ENCODE measurements at places on chromosomes 6 and 20.
A peak's percentile ranks its signal among the peaks of the same experiment; 100 is the strongest.

GRCh38 chr6:105806486-105806920 lies 279.6 kb upstream of the PRDM1 start:
- DNase-seq: no peak

DNA sequence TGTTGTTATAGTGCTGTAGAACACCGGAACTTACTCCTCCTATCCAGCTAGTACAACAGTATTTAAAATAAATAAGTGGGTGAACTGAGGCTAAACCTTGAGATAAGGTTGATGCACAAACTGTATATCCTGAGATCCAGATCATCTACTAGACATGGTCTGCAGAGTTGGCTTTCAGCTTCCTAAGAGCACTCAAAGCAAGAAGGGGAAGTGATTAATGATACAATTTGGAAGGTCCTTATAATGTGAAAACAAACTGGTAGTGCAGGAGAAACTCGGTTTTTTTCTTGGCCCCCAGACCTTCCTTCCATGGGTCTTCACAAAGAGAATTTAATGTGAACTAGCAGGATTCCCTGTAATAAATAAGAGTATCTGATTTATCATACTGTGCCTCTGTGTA lies 27.4 kb upstream of the RREB1 start:
- DNase-seq: no peak

- DNase-seq: no peak
These were observed 58.2 kb downstream of the ZHX3 start for GRCh38 chr20:41259309-41259708.

- no peak for DNase-seq
These were observed 209.4 kb downstream of the CDH4 start for GRCh38 chr20:61461461-61461860.

GRCh38 chr6:162526960-162527359 lies 200.6 kb downstream of the PRKN start:
- DNase-seq: no peak

DNA sequence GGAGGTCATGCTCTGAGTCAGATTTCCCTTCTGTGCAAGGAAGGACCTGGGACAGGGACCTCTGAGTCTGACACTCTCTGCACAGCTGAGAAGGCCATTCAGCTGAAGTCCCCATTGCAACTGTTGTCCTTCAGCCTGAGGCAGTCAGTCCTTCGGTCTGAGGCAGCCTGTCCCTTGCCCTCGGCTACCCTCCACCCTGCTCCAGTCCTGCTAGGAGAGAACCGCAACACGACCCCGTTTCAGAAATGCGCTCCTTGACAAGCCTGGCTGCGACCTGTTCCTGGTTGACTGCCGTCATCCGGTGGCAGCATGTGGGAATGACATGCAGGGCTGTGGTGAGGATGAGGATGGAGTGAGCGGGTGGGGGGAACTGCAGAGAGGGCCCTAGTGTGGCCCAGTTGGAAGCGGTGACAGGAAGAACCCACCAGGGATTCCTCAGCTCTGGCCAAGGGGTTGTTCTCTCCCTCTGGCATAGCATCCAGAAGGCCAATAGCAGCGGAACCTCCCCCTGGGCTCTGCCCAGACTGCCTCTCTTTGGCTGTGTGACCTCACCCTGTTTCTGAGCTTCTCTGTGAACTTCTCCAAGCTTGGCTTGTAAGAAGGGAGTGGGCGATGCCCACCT lies 40.3 kb upstream of the ANGPT4 start:
- peak; percentile 83 for DNase-seq

GRCh38 chr6:42352856-42353564 lies 98.7 kb downstream of the TRERF1 start:
- no peak for DNase-seq

- DNase-seq: no peak
These were observed 285.4 kb downstream of the CLIC5 start for GRCh38 chr6:45730232-45730631.

- DNase-seq: no peak
These were observed 51.5 kb downstream of the PTPRT start for GRCh38 chr20:43138061-43138770.

DNA sequence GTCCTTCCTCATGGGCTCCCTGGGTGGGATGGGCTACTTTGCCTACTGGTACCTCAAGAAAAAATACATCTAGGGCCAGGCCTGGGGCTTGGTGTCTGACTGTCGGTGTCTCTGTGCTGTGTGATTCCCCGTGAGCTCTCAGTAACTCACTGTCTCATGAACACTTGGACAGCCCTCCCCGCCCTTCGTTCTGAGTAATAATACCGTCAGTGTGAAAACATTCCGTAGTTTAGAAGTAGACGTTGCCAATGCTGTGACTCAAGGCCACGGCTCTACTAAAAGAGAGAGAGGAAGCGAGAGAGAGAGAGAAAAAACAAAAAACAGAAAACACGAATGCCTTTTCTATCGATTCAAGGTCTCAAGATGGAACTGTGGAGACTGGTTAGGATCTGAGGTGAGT lies 31.8 kb downstream of the FITM2 start:
- no peak for DNase-seq

DNA sequence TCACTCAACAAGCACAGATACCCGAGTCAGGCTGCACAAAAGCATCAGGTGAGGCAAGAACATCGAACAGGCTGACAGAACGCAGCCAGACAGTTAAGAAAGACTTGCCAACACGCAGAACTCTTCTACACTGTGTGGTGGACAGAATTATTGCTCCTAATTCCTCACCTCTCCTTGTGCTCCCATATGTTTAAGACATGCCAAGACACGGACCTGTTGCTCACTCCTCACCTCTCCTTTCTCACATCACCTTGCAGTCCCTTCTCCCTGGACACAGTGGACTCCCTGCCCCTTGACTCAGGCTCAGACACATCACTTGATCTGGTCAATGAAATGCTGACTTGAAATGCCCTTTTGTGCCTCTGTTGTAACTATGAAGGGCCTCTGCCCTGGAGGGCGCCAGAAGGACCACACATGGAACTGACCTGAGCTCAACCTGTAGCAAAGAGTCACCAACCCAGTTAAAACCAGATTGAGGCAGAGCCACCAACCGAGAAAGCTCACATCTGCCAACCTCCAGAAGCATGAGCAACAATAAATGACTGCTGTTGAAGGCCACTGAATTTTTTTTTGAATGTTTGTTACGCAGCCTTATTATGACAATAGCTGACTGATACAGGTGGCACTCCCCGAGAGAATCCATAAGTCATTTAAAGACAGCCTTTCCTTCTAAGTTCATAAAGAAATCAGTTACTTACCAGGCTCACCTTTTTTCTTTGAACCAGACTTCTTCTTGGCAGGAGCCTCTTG lies 24.0 kb downstream of the RRBP1 start:
- peak; percentile 4 for DNase-seq

DNA sequence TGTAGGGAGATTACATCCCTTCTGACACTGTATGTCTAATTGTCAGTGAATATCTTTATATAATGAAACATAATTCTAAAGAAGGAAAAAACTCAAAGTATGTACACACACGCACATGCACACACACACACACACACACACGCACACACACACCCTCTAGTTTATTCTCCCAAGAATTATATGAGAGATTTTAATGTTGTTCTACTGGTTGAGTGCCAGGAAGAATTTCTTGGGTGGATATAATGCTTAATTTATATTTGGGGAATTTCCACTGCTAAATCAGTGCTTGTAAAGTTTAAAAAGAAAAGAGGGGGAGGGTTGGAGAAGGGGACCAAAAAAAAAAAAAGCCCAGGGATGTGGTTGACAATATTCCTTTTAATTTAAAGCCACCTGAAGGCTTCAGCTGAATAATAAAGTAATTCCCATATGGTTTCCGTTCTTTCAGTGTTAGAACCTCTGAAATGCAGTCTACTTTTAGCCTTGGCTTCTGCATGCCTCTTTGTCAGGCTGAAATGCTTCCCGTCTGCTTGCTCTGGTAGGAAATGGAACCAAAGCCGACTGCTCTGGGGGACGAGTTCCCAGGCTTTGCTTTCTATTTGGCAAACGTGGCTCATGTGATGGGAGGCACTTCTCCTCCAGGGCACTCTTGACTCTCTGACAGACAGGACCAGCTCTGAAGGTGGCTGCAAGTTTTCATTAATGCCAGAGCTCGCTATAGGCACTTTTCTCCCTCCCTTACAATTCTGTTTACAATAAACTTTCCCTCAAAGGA lies 225.4 kb downstream of the PRL start:
- no peak for DNase-seq

DNA sequence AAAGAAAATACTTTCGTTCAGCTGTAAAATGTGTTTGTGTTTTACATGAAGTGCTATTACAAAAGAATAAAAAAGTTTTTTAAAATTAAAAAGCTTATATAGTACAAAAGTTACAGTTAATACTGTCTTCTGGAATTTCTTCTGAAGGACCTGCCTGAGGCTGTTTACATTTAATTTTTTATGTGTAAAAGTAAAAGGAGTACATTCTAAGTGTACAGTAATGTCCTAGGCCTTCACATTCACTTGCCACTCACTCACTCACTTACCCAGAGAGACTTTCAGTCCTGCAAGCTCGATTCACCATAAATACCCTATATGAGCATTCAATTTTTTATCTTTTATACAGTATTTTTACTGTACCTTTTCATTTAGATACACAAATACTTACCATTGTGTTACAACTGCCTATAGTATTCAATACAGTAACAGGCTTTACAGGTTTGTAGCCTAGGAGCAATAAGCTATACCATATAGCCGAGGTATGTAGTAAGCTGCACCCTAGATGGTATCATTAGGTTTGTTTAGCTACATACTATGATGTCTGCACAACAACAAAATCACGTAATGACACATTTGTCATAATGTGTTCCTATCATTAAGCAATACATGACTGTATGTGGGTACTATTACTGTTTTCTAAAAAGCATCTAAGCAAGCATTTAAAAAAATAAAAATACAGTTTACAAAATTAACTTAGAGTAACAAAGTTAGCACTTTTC lies 33.0 kb downstream of the RNF146 start:
- DNase-seq: no peak

GRCh38 chr20:49518576-49518975 lies 36.1 kb upstream of the KCNB1 start:
- no peak for DNase-seq

DNA sequence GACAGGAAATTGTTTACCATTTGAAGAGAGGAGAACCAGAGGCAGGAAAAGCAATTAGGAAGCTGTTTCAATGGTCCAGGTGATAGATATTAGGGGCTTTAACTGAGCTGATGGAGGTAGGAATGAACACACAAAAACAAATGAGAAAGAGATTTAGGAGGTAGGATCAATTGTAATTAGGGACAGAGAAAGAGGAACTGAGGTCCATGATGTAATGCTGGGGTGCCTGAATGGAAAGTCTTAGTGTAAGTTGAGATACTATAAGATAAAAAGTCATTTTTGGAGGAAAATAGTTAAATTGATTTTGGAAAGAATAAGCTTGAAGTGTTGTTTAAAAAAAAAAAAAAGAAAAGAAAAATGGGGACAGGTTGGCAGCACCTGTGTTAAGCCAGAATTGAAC lies 58.5 kb upstream of the B3GAT2 start:
- DNase-seq: no peak

DNA sequence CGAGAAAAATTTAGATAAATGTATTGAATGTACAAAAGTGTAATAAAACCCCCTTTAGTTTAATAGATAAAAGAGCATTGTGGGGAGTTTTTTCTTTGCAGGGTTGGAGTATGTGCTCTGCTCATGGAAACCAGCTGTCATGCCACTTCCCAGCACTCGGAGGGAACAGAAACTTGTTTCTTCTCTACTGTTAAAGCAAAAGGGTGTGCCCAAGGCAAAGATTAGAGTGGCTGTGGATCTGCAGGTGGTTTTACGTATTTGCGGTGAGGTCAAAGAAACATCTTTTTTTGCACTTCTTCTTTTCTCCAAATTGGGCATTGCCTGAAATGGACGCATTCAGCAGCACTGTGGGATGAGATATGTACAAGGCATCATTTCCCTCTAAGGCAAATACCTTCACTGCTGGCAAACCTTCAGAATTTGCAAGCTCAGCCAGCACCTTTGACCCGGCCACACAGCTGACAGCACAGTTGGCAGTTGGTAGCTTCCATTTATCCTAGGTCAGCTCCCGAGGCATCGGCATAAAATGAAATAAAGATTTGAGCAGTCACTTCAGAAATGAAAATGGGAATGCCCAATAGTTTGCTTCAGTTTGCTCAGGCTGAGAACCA lies 178.4 kb upstream of the EYA4 start:
- no peak for DNase-seq

GRCh38 chr6:113742342-113742741 lies 114.8 kb upstream of the MARCKS start:
- DNase-seq: no peak

DNA sequence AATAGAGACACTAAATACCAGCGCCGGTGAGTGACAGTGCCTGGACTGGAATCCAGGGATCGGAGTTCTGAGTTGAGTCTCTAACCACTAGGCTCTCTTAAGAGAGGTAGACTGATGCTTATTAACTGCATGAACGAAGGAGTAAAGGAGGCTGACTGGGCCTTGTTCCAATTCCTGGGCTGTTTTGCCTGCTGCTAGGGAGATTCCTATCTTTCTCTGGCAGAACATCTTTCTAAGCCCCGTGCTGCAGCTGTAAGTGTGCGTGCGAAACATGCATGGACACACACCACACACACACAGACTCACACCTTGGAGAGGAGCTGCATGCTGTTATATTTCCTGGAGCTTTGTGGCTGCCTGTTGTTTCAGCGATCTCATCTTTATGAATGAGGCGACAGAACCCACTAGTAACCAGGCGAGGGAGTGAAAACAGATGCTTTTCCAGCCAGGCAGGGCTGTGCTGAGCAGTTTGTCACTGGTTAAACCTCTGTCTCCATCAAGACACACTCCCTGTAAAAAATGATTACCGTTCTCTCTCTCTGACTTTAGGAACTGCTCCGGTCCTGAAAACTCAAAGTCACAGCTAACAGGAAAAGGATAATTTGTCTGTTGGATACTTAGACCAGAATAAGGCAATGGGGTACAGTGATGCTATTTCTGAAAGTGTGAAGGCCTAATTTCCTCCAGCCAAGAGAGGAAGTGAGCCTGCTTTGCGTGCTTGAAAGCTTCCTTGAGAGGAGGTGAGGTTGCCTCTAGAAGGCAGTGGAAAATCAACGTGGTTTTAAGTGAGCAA lies 157.4 kb upstream of the ZNF217 start:
- DNase-seq: peak; percentile 31

DNA sequence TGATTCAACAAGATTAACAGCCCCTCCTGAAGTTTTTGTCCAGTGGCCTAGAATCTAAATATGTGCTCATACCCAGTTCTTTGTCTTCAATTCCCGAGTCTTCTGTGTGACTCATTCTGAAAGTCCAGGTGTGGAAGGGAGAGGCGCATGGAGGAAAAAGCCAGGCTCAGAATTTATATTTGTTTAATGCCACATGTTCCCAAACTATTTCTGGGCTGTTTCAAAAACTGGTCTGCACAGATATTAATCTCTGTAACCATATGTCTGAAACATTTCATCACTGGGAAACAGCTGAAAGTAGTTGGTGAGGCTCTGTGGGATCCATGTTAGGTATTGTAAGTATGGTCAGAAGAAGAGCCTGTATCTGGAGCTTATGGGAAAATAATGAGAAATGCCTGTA lies 266.0 kb downstream of the PAX1 start:
- no peak for DNase-seq

DNA sequence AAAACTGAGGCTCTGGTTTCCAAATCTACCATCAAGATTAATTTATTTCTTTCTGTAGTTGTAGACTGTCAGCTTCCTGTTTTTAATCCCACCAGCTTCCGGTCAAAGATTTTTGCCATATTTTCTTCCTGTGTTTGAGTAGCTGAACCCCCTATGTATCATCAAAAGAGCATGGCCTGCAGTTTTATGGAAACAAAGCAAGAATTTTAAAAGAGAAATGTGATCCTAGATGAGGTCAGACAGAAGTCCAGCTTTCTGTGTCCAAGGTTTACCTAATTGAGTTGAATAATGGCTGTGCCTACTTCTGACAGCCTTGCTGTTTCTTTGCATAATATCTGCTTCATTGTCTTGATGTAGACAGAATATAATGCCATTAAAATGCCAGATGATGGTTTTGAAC lies 163.7 kb downstream of the CARMIL1 start:
- DNase-seq: no peak
